ENCODE measurements at places on chromosomes 4 and X. TPM values are rescaled to one million over a fixed set of nuclear protein-coding genes. Genes with fewer than 3 reads are reported as not detected.

- no peak for DNase-seq
- H3K27ac ChIP-seq: no peak within 1 kb of the TSS
- H3K27me3 ChIP-seq: peaks cover 10% of the 10 kb centered on the region
- no peak within 1 kb of the TSS for H3K4me3 ChIP-seq
These were observed at the start of gene RAI2 for GRCh38 chrX:17860811-17861488. RAI2 (minus strand) TSS chrX:17861298; CDS start chrX:17802010, 59,288 bp downstream.

DNA sequence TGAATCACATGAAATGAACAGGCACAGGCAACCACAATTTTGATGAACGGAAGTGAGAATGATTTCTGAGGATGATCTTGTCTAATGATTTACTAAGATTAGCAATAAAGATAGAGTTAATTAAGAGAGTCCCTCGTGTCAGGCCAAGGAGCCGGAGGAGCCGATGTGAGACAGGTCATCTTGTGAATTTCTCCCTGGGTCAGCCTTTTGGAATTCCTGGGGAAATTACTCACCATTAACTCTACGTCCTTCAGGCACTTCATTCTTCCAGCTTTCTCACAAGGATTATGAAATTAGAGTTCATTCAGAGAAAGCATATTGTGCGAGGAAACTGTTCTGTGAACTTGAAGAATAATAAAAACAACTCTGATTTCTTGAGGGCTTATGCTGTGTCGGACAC lies 86.7 kb downstream of the PSAPL1 start:
- no peak overlapping the region for H3K4me3 ChIP-seq
- H3K27me3 ChIP-seq: no peaks in the 10 kb centered on the region
- no peak for DNase-seq
- H3K27ac ChIP-seq: no peak overlapping the region
- H3K4me1 ChIP-seq: no peaks in the 10 kb centered on the region
- no peaks in the 10 kb centered on the region for H3K36me3 ChIP-seq

DNA sequence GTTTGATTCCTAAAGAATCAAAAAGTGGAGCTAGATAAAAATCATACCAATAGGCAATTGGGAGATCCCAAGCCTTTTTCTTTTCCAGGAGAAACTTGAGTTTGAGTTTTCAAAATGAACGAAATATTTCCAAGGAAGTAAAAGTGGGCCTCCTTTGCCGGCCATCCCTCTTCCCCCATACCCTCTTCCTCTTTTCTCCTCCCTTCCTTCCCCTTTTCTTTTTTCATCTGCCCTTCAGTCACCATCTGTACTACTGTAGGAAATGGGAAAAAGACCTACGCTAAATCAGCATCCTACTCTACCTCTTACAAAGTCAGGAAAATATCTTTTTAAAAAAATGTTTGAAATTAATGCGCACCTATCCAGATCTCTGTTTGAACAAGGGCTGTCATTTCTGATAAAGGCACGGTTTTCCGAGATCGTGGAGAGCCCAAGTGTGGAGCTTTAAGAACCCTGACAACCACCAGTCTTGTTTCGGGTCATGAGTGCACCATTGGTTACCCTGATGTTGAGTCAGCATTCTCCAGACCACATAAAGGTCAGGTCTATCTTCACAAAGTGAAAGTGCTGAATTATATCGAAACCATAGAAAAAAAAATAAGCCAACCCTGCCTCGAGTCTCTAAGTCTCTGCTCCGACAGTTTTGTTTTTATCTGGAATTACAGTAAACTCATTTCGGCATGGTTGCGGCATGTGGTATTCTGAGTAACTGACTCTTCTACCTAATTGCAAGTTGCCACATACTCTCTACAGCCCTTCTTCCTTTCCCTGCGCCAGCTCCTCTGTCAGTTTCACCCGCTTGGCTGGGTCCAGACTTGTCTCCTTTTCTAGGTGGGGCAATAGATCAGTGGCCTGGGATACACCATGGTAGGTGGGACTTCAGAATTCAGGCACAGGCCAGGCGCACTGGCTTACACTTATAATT lies 140.2 kb upstream of the KLF3 start:
- DNase-seq: peak; percentile 33
- peak overlapping the region; percentile 15 for H3K4me3 ChIP-seq
- no peak overlapping the region for H3K27ac ChIP-seq
- H3K27me3 ChIP-seq: peaks cover 4% of the 10 kb centered on the region

PPM1K gene
- total RNA-seq: 146 TPM

EDNRA gene
- total RNA-seq: not detected

AADAT gene
- total RNA-seq: not detected

Data from B cell (primary cell).